ENCODE measurements at places on chromosomes 1 and 21.

GRCh38 chr1:236489710-236490377 lies 33.9 kb upstream of the LGALS8 start:
- DNase-seq = peak; percentile 24

DNA sequence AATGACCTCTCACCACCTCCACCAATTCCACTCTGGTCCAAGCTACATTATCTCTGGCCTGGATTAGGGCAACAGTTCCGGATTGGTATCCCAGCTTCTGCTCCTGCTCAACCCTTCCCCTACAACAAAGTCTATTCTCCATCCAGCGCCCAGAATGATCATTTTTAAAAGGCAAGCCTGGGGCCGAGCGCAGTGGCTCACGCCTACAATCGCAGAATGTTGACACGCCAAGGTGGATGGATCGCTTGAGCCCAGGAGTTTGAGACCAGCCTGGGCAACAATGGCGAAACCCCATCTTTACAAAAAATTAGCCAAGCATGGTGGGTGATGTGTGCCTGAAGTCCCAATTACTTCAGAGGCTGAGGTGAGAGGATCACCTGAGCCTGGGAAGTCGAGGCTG lies 2.2 kb downstream of the LYST start:
- no peak for DNase-seq

GRCh38 chr1:159468321-159468720 lies 28.8 kb downstream of the OR10J1 start:
- DNase-seq = no peak

GRCh38 chr1:42318601-42319000 lies 16.4 kb downstream of the FOXJ3 start:
- DNase-seq = no peak

- DNase-seq = no peak
Measured at GRCh38 chr1:35507947-35508346, 49.3 kb downstream of the KIAA0319L start.

DNA sequence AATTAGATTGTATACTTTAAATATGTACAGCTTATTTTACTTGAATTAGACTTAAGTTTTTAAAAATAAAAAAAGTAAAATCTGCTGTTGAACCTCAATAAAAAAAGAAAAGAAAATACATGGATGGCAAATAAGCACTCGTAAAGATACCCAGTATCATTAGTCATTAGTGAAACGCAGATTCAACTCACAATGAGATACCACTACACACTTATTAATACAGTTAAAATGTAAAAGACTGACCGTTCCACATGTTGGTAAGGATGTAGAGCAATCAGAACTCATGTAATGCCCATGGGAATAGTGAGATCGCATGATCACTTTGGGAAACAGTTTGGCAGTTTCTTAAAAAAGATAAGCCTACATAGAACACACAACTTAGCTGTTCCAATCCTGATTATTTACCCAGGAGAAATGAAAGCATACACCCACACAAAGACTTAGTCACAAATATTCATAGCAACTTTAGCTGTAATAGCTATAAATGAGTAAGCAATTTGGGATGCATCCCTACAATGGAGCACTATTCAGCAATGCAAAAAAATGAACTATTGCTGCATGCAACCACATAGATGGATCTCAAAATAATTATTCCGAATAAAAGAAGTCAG lies 7.3 kb downstream of the SH2D1B start:
- DNase-seq = no peak

- DNase-seq = no peak
Measured at GRCh38 chr1:31460027-31460426, 47.0 kb downstream of the SERINC2 start.

GRCh38 chr1:18997508-18997907 lies 41.0 kb upstream of the IFFO2 start:
- DNase-seq = no peak

GRCh38 chr1:234234199-234234598 lies 139.1 kb upstream of the COA6 start:
- no peak for DNase-seq

DNA sequence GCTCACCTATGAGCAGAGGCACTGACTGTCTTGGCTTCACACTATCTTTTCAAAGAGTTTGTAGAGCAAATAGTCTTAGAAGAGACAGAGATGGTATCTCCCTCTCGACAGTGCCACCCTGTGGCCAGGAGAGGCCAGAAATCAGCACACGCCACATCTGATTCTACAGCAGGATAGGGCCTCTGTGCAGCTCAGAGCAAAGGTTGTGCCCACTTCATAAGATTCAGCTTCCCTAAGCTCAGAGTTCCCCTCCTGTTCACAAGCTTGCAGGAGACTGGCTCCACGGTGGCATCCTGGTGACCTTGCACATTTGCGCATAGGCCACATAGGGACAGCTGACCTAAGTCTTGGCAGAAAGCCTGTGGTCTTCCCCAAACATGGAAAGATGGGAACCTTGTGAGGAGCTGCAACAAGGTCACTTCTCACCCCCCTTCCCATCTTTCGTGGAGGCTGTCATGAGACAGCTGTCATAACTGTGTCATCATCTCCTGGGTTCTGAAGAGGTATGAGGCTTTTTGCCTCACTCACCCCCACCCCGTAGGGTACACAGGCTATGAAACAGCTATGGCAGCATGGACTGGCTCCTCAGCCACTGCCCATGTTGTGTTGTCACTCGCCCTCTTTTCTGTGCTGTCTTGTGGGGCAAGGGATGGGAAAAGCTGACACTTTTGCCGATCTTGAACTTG lies 3.0 kb downstream of the ITLN2 start:
- DNase-seq = peak; percentile 59

DNA sequence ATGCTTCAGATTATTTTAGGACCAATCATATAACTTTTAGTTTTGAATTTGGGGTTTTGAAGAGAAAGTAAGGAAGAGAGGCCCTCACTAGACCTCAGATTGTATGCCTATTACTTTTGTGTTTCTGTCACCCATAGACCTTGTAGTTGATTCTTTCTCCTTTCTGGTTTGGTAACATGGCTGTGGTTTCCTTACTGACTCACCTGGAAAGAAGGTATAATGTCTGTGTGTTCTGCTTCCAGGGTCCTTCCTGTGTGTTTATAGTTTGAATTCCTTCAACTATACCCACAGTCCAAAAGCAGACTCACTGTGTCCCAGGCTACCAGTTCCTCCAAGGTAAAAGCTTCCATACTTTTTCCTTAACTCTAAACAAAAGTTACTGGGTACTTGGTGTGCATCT lies 8.1 kb downstream of the SLC44A3 start:
- DNase-seq = no peak

DNA sequence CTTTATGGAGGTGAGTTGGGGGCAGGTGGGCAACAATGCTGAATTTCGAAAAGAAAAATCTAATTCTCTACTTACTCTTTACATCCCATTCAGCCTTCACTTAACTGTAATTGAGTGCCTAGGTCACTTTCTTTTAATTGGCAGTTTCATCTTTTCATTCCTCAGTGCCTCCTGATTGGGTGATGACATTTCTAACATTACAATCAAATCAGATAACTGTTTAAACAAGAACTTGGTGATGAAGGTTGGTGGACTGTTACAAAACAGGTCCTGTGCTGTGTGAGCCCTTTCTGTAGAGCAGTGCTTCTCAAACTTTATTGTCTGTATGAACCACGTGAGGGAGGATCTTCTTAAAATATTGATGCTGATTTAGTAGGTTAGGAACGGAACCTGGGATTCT lies 40.1 kb upstream of the KCNQ4 start:
- DNase-seq = no peak

DNA sequence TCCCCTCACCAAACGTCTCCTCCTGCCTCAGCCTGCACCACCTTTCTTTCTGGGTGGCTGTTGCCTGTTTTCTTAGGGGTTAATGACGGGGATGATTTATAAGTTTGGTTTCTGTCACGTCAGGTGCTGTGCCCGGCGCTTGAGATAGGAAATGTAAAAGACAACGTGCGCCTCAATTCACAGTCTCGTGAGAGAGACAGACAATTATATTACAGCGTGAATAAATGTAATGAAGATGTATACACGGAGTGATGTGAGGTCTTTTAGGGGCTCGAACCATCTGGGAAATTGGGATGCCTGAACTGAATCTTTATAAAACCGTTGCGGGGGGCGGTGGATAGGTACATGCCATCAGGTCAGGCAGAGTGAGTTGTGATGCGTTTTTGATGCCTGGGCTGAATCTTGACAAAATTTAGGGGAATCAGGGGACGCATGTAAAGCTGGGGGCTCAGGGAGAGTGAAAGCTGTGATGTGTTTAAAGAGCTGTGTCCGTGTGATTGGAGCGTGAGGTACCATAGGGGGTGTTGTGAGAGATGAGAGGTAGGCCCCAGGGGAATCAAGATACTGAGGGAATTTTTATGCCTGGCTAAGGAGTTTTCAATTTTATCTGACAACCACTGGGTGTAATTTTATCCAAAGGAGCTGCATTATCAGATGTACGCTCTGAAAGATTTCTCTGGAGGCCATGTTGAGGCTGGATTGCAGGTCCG lies 831 bp downstream of the TIPRL start:
- no peak for DNase-seq

- DNase-seq = peak; percentile 54
Measured at GRCh38 chr1:157551694-157552693, at the start of gene FCRL5. TSS of gene FCRL5 (minus strand) at chr1:157552515. CDS start at chr1:157552362, 153 bp downstream.

GRCh38 chr21:44871576-44872269 lies 1.8 kb downstream of the PTTG1IP start:
- DNase-seq = peak; percentile 46

GRCh38 chr1:66402194-66402593 lies 131.8 kb upstream of the SGIP1 start:
- peak; percentile 66 for DNase-seq

- no peak for DNase-seq
Measured at GRCh38 chr1:69791311-69791710, 223.6 kb downstream of the LRRC7 start.

DNA sequence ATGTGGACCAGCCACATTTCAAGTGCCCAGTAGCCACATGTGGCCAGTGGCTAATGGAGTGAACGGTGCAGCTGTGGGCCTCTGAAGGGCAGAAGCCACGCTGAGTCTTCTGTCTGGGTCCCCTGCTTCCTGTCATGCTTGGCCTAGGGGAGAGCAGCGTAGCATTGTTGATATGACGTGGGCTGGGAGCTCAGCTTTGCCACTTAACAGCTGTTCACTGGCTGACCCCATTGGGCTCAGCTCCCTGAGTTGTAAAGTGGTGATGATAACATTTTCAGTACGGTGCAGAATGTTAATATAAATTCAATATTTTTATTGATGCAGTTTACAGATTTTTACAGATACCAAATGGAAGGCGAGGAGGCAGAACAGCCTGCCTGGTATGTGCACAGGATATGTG lies 4.5 kb downstream of the PODN start:
- no peak for DNase-seq

DNA sequence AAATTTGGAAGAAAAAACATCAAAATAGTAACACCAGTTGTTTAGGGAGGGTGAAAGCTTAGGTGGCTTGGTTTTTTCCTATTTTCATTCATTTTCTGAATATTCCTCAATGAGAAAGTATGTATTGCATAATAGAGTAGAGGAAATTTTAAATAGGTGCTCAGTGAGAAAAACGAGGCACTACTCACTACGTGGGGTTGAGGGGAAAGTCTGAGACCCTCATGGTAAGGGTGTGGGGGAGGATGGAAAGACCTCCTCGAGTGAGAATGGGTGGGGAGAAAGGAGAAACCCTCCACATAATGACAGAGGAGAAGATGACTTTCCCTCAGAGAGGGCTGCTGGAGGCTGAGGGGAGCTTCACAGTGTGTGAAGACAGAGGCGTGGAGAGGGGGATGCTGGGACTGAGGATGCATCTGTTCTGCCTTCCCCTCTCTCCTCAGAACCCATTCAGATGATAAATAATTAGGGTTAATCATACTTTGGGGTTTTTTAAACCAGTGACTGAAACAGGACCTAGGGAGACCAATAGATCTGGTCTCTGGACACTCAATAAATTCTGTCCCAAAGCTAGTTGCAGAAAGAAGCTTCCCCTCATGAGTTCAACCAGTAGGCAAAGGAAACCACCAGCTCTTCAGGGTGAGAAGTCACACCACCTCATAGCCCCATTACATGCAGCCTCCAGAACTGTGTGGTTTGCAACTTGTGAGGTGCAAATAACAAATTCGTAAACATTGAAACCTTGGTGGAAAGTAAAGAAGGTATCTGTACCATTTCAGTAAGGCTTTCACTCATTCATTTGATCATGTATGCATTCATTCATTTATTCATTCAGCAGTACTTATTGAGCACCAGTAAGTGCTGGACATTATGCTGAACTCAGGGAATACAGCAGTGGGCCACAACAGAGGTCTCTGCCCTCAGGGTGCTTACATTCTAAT lies 17.1 kb downstream of the SLAMF7 start:
- DNase-seq = no peak

- DNase-seq = no peak
Measured at GRCh38 chr1:3547055-3548005, 64.0 kb downstream of the MEGF6 start.

DNA sequence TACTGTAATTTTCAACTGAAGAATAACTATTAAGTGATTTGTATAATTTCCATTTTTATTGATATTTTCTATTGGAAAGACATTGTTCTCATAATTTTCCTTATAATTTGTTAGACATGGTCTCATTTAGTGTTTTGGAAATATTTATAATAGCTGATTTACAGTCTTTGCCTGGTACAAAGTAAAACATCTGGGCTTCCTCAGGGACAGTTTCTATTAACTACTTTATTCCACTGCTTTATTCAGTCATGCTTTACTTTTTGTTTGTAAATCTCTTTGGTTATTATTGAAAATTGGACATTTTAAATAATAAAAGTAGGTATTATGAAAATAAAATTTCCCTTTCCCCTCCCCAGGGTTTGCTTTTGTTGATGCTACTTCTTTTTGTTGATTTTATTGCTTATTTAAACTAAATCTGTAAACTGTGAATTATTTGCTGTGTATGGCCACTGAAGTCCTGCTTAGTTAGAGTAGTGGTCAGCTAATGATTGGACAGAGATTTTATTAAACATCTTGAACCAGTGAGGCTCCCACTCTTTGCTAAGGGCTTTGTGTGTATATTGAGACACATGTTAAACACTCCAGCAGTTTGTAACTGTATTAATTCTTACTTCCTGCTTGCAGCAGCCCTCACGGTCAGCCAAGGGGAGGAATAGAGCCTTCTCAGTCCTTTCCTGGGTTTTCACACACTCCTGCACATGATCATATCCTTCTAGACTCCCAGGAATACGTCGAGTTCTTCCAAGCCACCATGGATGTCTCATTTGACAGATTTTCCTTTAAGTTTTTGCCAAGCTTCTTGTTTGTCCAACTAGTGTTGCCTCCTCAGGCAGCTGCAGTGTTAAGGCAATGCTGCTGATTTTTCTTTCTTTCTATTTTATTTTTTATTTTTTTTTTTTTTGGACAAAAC lies 994.6 kb upstream of the PRMT6 start:
- no peak for DNase-seq

- DNase-seq = no peak
Measured at GRCh38 chr1:191043066-191043465, 565.4 kb upstream of the BRINP3 start.

- peak; percentile 40 for DNase-seq
Measured at GRCh38 chr1:210143465-210144062, 89.0 kb upstream of the SERTAD4 start.
